Amygdala (tissue), 56 donors: ENCODE measurements at places on chromosomes 16 and 17.

- no peak for DNase-seq
Observed at GRCh38 chr17:56819431-56820145, 14.1 kb downstream of the C17orf67 start.

- DNase-seq, result no peak
Observed at GRCh38 chr17:34603974-34604373, 24.6 kb downstream of the TMEM132E start.

DNA sequence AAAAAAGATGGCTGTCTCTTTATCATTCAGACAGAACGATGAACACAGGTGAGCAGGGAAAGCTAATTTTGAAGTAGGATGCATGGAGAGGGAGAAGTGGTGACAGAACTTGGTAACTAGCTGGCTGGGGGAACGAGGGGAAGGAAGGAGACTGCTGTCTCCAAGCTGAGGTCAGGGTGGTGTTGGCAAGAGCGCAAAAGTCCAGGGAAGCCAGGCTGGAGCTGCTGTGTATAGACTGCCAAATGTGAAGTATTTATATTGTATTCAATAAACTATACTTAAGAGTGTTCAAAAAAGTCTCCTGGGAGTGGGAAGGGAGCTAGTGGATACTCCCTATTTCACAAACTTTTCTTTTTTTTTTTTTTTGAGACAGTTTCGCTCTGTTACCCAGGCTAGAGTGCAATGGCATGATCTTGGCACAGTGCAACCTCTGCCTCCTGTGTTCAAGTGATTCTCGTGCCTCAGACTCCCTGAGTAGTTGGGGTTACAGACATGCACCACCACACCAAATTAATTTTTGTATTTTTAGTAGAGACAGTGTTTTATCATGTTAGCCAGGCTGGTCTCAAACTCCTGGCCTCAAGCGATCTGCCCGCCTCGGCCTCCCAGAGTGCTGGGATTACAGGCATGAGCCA lies 8.2 kb downstream of the TMEM106A start:
- DNase-seq, result no peak

DNA sequence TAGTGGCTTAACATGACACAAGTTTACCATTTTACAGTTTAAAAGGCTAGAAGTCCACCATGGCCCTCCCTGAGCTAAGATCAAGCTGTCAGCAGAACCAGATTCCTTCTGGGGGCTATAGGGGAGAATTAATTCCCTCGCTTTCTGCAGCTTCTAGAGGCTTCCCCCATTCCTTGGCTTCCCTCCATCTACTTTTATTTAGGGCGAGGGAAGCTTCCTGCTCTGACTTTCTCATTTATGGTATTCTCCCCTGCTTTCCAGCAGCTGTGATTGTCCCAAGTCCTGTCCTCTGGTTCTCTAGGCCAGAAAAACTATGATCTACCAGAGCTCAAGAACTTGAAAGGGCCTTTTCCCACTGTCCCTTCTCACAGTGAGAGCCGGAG lies 4.3 kb downstream of the CETP start:
- no peak for DNase-seq
